GM04504 (cell line): ENCODE measurements at places on chromosomes 1 and 21.

DNA sequence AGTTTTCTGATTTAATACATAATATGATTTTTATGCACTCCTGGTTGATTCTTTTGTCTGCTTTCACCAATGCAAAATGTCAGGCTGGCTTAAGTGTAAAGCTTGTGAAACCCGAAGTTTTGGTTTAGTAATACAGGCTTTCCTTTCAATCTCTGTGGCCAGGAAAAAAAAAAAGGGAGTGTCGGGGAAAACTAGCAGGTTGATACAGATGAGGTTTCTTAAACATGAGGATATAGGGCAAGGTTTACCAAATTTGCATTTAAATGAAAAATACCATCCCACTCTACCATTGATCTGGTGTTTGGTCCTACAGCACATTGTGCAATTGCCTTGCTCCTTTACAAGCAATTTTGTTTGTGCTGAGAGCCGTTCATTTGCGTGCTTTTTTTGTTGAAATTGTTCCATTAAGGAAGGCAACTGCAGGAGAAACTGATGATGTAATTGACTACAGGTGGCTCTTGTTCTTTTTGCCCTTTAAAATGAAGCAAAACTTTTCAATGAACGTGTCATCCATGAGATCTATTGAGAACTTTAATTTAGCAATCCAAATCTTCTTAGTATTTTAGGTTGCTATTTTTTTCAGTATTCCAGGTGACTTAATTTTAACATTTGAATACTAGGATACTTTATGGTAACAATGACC is 22.7 kb downstream of the CLIC6 start:
- no peak for DNase-seq

- no peak for DNase-seq
Measured at GRCh38 chr1:234368320-234369032, 4.8 kb upstream of the COA6 start.

GRCh38 chr1:16050328-16050727 is 6.7 kb downstream of the CLCNKB start:
- no peak for DNase-seq

DNA sequence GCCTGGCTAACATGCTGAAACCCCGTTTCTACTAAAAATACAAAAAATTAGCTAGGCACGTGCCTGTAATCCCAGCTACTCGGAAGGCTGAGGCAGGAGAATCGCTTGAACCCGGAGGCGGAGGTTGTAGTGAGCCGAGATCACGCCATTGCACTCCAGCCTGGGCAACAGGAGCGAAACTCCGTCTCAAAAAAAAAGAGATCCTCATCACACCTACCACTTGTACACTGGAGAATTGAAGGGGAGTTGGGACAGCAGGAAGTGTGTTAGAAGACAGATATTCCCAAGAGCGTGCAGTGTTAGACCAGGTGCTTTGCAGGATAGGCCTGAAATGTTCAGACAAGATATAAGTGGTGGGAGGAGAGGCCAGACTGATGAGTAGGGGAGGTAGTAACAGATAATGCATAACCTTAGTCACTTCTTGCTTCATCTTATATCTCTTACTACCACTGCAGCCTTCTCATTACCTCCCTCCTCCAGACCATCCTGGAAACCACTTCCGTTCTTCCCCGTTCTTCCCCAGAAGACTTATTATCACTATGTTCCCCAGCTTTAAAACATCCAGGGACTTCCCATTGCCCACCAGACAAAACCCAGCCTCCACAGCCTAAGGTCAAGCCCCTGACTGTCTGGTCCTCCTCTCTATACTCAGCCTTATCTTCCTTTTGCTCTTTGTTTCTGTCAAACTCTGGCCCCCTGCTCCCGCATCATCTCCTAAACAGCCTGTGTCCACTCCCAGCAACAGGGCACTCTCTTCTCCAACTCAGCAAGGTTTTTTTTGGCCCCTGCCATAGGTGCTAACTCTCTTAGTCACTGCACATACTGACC is 21.3 kb downstream of the FAM20B start:
- no peak for DNase-seq

- DNase-seq, result no peak
Measured at GRCh38 chr21:24729568-24729967, 877.7 kb downstream of the MRPL39 start.

- DNase-seq, result no peak
Measured at GRCh38 chr1:68558321-68559026, 61.6 kb upstream of the DEPDC1 start.
